Epithelial cell of prostate (primary cell): ENCODE measurements at places on chromosomes 7 and 10.

GRCh38 chr7:23715099-23715498 lies 5.1 kb downstream of the STK31 start:
- DNase-seq: no peak

GRCh38 chr10:63273577-63273976 lies 140.4 kb downstream of the NRBF2 start:
- DNase-seq: no peak

DNA sequence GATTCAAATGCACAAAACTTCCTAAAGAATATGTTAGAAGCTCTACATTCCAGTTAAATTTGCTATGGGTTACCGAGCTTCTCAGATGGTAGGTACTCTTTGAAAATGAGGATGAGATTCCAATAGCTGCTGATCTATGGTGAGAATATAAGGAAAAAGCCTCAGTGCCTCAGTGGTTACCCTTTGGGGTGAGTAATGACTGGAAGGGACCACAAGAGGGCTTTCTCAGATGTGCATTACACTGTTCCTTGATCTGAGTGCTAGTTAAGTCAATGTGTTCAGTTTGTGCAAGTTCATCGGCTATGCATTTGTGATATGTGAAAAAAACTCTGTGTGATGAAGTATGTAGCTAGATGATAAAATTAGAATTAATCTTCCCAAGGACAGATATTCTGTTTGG lies 3.5 kb downstream of the NRCAM start:
- DNase-seq: no peak

- DNase-seq: no peak
These were observed 9.9 kb downstream of the SOSTDC1 start for GRCh38 chr7:16455591-16455990.

DNA sequence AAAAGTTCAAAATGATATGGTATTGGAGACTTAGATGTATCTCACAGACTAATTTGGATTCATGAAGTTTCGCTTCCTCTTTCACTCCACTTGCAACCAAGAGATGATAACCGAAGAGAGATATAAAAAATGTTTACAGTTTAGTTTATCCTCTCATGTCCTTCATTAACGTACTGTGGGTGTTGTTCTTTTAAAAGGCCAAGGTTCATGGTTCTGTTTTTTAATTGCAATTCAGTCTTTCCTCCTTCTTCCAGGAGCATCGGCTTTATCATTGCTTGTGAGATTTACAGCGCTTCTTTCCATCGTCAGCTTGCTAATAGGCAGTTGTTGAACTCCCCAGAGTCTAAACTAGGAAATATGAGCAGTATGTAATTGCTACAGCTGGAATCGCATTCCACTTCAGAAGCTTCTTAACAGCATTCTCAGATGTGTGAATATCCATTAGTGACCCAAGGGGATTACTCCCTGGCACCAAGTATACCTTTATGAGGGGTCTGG lies 75.9 kb upstream of the HGF start:
- DNase-seq: no peak

- peak; percentile 6 for DNase-seq
These were observed 32.9 kb upstream of the JCAD start for GRCh38 chr10:30092151-30092790.

GRCh38 chr10:132306864-132307751 lies 642 bp downstream of the STK32C start:
- no peak for DNase-seq

DNA sequence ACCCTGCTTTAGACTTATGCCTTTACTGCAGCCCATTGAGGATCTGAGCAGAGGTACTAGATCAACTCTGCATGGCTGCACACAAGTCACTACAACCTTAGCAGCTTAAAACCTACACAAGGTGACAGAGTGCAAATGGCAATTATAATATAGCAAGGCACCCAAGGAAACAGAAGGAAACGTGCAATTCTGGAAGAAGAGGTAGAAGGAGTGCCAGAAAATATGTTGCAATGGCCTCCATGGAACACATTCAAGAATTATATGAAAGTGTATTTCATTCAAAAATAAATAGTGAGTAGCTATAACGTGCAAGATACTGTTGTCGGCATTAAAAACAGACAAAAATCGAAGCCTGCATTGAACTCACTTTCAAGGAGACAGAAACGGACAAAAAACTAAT lies 2.9 kb upstream of the AKR1C8 start:
- no peak for DNase-seq

GRCh38 chr7:129366-130221 lies 62.8 kb upstream of the FAM20C start:
- DNase-seq: no peak

GRCh38 chr7:85074-85882 lies 107.1 kb upstream of the FAM20C start:
- no peak for DNase-seq

DNA sequence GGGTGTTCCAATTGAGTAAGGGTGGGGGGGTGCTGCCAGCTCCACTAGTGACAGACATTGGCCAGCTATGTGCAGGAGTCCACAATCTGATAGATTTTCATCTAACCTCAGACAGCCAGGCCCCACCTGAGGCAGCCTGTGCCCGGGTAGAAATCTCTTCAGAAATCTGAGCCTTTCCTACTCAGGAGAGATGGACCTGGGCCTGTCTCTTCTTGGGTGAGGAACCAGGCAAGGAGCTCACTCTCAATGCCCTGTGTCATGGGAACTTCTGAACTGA lies 86.9 kb downstream of the UBE2H start:
- DNase-seq: no peak

- no peak for DNase-seq
These were observed 547.8 kb upstream of the STEAP1 start for GRCh38 chr7:89606511-89606910.

GRCh38 chr7:125357676-125358455 lies 428.2 kb upstream of the POT1 start:
- no peak for DNase-seq

DNA sequence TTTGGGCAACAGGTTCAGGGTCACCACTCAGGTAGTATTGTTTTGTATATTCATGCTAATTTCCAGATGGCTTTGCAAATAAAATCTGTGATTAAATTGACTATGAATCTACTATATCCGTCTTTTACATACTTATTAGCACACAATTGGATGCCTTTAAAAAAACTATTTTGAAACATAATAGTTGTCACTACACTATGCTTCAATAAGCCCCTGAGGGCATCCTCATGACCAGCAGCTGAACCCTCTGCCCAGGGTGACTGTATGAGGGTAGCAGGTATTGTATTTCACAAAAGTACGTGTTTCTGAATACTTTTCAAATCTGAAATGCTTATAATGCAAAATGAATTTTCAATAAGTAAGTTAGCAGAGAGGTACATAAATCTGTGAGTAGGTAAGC lies 97.3 kb downstream of the DNAH11 start:
- DNase-seq: no peak

- DNase-seq: no peak
These were observed 14.0 kb upstream of the IL6 start for GRCh38 chr7:22712999-22713398.

DNA sequence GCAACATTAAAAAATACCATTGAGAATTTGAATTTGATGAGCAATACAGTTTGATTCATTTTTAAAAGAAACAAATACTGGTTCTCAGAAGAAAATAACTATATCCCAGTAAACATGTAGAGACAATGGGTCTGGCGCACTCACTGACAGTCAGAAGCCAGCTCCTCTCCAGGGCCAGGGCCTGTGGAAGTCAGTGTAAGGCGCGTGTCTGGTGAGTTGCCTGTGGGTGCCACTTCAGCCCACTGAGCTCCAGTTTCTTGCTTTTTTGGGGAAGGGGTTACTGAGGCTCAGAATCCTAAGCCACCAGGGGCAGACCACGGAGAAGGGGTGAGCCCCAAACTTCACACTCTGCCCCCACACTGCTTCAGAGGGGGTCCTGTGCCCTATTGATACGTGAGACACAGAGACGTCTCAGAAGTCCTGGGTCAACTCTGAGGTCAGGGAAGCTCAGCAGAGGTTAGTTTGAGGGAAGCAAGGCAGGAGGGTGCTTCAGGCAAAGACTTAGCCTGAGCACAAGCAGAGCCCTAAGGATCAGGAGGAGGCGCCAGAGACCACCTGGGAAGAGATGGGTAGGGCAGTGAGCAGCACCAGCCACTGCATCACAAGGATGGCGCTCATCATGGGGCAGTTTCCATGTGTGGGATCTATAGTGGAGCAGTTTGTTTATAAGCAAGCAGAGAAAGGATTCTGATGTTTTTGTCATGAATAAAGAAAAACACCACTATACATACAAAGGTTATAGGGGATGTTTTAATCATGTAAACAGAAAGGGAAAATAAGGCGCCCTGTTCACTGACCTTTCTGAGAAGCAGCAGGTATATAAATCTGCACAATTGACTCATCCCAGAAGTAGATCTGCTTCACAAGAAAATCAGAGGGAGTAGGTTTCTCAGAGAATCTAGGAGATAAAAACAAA lies 95.7 kb downstream of the PKD1L1 start:
- no peak for DNase-seq

DNA sequence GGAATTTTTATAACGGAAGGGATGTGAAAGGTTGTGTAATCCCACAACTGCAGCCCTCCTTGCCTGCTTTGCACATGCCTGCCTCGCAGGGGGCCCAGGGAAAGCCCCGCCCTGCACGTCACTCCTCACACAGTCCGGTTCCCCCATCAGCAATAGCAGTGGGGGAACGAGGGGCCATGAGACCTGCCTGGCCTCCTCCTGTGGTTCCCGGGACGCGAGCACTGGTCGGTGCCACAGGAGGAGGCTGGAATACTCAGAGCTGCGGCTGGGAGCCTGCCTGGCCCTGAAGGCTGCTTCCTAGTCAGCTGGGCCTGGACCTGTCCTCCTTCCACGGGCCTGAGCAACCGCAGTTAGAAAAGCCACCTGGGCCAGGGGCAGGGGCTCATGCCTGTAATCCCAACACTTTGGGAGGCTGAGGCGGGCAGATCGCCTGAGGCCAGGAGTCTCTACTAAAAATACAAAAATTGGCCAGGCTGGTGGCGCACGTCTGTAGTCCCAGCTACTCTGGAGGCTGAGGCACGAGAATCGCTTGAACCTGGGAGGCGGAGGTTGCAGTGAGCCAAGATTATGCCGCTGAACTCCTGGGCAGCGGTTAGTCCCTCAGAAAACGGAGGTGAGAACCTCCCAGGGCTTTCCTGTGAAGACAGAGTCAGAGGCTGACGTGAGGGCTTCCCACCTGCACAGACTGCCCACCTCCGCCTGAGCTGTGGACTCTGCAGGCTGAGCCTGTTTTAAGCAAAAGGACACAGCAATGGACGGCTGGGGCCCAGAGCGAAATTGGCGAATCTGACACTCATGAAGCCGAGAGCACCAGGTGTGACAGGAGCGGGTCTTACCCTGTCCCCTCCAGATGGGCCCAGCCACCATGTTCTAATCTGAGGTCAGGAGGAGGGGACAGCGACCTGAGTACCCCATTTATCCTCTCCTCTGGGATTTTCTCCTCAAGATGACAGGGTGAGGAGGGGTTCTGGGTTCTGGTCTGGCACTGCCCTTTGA lies 52.9 kb downstream of the VIPR2 start:
- DNase-seq: no peak

GRCh38 chr7:91103363-91103762 lies 160.9 kb upstream of the FZD1 start:
- no peak for DNase-seq

DNA sequence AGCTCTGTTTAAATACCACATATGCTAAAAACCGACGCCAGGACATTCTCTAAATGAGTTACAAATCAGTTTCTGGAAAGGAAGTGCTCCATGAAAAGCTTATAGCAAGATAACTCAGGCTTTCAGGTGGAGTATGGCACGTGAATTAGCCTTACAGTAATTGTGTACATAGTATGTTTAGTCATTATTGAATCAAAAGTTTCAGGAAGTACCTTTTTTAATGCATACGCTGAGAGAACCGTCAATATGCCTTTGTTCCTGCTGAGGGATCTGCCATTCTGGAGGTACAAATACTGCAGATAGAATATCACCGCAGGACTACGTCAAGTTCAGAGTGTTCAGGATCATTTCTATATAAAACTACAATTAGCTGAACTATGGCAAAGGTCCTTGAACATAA lies 45.7 kb downstream of the ANKMY2 start:
- no peak for DNase-seq

- DNase-seq: no peak
These were observed 588.8 kb downstream of the INHBA start for GRCh38 chr7:41114131-41114530.

DNA sequence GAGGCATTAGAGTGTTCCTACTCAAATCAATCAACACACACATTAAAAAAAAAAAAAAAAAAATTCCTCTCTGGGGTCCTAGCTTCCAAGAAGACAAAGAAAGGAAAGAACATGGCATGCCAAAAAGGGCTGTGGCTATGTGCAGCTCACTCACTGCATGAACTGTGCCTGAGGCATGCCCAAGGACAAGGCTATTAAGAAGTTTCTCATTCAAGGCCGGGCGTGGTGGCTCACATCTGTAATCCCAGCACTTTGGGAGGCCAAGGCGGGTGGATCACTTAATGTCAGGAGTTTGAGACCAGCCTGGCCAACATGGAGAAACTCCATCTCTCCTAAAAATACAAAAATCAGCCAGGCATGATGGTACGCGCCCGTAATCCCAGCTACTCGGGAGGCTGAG lies 41.9 kb upstream of the PPP3CB start:
- no peak for DNase-seq

DNA sequence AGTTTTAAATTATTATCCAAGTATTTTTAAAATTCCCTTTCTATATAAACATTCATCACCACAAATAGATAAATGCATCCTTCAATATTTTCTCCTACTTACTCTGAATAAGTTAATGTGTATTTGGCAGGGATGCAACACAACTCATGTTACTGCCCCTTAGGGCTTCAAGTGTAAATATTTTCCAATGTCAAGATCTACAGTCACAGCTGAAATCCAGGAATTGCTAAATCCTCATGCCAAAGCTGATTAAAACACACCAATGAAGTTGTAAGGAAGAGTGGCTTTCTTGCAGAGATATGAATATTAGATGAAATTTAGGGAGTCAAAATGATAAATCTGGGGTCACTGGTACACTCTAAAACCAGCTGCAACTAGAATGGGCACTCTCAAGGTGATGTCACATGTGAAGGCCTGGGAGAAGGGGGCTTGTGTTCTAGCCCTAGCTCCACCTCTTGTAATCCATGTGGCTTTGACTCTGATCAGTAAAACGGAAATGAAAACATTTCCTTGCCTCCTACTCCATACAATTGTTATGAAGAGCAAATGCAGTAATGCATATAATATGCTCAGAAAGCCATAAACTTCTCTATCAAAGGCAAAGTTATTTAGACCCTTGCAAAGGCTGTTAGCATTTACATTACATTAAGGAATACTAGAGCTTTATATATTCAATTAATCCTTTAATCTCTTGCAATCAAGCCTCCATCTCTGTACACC lies 228.1 kb upstream of the NFE2L3 start:
- no peak for DNase-seq

- no peak for DNase-seq
These were observed 57.8 kb downstream of the CARD11 start for GRCh38 chr7:2985866-2986265.
